Nephron progenitor cell (in vitro differentiated cells): ENCODE measurements at places on chromosomes 16 and 17.

DNA sequence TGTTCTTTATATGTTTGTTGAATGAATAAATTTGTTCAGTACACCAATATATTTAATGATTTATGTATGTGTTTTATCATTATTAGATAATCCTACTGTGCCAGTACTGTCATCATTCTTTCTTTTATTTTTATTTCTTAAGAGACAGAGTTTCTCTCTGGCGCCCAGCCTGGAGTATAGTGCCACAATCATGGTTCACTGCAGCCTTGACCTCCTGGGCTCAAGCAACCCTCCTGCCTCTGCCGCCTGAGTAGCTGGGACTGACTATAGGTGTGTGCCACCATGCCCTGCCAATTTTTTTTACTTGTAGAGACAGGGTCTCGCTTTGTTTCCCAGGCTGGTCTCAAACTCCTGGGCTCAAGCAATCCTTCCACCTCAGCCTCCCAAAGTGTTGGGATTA lies 41.8 kb downstream of the PAFAH1B1 start:
- DNase-seq: no peak

DNA sequence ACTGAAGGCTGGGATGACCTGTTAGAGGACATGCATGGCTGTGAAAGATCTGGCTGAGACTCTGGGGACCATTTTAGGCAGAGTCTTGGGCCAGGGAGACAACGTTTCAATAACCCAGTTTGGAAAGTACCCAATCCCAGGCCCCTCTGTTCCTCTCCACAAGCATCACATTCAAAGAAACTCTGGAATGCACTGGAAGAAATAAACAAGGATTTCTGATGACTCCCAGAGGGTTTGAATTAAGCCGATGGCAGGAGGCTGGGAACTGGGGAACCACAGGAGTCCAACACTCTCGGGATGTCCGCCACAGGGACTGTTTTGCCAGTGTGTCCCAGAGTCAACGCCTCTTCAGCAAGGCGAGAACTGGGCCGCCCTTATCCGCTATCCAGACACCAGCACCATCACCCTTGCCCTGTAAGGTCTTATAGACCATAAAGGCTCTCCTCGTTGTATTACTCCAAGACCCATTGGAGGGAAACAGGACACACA lies 3.3 kb downstream of the PMP22 start:
- peak; percentile 22 for DNase-seq

GRCh38 chr16:78985716-78986605 lies 614.6 kb downstream of the MAF start:
- no peak for DNase-seq

DNA sequence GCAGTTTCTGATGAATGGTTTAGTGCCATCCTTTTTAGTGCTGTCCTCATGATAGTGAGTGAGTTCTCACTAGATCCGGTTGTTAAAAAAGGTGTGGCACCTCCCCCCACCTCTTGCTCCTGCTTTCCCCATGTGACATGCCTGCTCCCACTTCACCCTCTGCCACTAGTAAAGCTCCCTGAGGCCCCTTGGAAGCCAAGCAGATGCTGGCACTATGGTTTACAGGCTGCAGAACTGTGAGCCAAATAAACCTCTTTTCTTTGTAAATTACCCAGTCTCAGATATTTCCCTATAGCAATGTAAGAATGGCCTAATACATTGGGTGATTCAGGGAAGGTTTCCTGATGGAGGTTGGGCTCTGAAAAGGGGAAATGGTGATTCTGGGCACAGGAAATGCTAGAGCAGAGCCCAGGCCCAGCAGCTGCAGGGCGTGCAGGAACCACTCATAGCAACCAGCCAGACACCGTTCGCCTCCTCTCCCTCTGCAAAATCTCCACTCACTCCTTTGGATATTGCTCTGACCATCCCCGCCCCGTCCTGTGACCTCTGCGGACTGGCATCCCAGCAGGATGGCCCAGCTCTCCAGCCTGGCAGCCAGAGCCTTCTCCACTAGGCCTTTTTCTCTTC lies 2.6 kb upstream of the ADORA2B start:
- no peak for DNase-seq

DNA sequence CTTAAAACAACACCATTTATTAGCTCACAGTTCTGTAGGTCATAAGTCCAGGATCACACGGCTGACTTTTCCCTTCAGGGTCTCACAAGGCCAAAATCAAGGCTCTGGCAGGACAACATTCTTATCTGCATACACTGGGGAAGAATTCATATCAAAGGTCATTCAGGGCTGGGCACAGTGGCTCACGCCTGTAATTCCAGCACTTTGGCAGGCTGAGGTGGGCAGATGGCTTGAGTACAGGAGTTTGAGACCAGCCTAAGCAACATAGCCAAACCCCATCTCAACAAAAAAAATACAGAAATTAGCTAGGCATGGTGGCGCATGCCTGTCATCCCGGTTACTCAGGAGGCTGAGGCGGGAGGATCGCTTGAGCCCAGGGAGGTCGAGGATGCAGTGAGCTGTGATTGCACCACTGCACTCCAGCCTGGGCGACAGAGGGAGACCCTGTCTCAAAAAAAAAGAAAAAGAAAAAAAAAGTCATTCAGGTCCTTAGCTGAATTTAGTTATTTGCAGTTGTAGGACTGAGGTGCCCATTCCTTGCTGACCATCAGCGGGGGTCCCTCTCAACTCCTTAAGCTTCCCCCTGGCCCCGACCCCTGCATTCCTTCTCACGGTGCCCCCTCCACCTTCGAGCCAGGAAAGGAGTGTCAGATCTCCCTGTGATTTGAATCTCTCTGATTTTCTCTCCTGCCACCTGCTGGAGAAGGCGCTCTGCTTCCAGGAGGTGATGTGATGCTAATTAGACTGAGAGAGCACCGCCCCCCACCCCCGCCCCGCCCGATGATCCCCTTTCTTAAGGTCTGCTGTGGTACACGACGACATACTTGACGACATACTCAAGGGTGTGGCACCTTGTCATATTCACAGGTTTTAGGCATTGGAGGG lies 91.8 kb upstream of the CLEC18A start:
- peak; percentile 29 for DNase-seq

GRCh38 chr17:66228887-66229782 lies at the start of gene APOH:
TSS of gene APOH (minus strand) at chr17:66229415. CDS start at chr17:66229379, 36 bp downstream.
- no peak for DNase-seq

- no peak for DNase-seq
Observed at GRCh38 chr16:54484700-54485099, 198.1 kb upstream of the IRX3 start.

DNA sequence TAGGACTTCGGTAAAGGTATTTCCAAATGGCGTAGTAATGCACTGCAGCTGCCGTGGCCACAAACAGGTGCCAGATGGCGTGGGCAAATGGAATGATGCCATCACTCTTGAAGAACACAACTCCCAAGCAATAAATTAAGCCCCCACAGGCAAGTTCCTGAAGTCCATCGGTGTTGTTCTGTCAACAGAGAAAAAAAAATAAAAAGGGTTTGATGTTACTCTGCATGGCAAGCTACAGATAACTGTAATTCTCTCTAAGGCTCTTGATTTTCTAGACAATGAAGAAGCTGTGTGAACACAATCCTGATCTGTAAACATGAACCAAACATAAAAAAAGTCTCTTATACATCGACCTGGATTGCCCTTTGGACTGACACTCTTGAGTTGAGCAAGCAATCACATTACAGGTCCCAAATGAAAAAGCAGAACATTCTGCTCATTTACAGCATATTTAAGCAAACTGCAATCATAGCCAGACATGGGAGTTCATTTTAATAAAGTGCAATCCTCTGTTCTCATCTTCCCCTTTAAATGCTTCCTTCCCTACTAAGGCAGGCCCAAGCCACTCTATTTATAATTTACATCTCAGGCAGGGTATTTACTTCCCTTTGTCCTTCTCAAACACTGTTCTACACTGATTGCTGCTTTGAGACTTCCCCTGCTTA lies 27.1 kb downstream of the MMD start:
- DNase-seq: no peak

DNA sequence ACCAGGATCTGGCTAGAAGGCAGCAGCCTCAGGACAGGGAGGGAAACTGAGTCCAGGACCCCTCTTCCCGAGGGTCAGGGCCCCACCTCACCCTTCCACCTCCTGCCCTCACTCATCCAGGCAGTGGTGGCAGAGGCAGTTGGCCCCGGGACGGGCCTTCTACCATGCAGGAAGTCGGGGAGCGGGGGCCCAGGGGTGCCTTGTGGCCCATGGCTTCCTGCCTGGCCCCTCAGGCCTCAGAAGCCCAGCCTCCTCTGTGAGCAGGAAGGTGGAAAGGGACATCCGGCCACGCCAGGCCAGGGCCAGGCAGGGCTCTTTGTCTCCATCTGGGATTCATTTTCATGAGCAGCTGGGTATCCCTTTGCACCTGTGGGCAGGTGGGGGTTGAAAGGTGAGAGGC lies 58.5 kb downstream of the BAHCC1 start:
- DNase-seq: no peak

DNA sequence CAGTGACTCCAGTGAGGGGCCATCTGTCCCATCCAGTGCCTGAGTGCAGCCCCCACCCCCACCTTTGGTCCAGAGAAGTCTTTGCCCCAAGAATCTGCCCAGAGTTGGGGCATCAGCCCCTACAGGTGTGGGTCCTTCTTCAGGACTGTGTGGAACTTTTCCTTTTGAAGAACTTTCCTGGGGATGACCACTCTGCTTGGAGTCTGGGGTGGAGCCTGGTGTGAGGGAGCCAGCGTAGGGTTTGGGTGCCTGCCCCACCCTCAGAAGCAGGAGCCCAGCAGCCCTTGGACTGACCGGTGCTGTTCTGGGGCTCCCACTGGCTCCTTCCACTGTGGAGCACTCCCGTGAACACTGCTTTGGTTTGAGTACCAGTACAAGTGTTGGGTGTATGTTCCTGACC lies 19.3 kb downstream of the MPRIP start:
- DNase-seq: no peak

DNA sequence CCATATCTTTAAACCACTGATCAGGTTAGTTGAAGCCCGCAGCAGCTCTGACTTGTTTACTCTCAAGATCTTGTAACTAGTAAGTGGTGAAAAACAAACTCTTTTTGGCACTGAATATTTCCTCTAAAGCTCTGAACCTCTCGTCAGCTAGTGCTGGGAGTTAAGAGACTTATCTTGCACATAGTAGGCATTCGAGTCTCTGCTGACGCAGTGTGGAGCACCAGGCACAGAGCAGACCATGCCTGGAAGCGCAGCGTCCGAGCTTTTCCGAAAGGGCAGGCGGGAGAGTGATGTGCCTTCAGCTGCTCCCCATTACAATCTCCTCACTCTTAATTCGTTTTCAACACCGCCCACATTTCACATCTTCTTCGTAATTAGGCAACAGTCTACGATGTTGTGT lies 63.0 kb downstream of the SMG6 start:
- DNase-seq: no peak

GRCh38 chr16:495127-495748 lies 32.3 kb upstream of the CAPN15 start:
- no peak for DNase-seq

GRCh38 chr17:30117675-30118081 lies 1.1 kb downstream of the NSRP1 start:
- no peak for DNase-seq

GRCh38 chr17:32586666-32587065 lies 99.9 kb downstream of the CDK5R1 start:
- no peak for DNase-seq

- no peak for DNase-seq
Observed at GRCh38 chr17:41067281-41067680, 1.6 kb upstream of the KRTAP2-4 start.

- no peak for DNase-seq
Observed at GRCh38 chr17:17525956-17526355, 29.8 kb upstream of the RASD1 start.

- no peak for DNase-seq
Observed at GRCh38 chr16:85447693-85448313, 165.3 kb upstream of the GSE1 start.

DNA sequence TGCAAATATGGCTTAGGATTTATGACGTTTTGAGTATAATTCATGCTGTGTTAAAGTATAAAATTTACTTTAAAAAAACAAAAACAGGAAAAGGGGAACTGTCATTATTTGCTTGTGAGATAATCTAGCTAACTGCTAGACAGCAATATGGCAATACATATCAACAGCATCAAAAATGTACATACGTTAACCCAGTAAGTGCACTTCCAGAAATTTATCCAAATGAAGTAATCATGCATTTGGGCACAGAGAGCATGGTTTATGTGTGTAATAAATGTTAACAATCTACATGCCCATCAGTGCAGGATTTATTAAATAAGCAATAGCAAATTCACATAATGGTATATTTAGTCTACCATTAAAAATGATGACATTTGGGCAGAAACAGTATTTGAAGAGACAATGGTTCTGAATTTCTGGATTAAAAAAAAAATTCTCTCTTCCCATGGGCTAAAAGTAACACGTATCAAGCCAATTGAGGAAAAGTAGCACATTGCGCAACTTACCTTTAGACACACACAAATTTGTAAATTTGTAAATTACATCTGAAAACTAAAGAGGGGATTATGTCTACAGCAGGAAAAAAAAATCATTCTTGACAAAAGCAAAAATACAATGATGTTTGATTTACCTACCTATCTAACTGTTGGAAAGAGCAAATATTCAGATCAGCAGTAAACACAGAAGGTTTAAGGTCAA lies 80.2 kb downstream of the CACNG1 start:
- DNase-seq: no peak

DNA sequence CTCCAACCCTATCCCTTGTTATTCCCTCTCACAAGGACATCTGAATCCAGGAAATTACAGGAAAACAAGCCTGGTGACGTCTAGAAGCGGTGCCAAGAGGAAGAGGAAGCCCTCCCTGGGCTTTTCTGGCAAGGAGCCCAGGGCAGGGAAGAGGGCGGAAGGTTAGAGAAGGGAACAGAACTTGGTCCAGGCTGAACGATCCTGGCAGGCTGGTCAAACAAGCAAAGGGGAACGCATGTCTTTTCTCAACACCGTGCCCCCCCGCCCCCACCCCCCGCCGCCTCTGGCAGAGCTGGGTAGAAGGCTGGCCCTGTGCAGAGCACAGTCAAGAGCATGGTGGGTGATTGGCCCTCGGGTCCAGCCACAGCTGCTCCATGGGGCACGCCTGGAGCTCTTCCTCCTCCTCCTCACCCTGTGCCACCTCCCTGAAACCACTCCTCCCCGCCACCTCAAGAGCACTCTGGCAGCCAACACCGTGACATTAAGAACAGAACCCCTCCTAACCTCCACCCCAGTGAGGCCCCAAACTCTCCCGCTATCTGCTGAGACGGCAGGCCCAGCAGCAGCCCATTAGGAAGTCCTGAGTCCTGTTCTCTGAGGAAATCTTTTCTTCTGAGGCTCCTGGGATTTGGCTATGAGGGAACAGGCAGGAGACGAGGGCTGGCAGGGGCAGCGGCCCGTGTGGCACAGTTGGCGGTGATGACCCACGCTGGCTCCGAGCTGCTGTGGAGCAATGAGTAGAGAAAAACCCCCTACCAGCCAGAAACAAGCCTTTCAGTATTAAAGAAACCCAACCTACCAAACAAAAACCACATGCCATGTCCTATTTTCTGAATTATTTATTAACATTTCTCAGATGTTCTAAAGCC lies 7.3 kb downstream of the C16orf86 start:
- DNase-seq: no peak

- DNase-seq: no peak
Observed at GRCh38 chr16:5875416-5875815, 777.8 kb upstream of the EEF2KMT start.

GRCh38 chr17:57143361-57143760 lies 58.3 kb downstream of the AKAP1 start:
- DNase-seq: no peak
